ENCODE measurements at places on chromosomes 12 and 14.

DNA sequence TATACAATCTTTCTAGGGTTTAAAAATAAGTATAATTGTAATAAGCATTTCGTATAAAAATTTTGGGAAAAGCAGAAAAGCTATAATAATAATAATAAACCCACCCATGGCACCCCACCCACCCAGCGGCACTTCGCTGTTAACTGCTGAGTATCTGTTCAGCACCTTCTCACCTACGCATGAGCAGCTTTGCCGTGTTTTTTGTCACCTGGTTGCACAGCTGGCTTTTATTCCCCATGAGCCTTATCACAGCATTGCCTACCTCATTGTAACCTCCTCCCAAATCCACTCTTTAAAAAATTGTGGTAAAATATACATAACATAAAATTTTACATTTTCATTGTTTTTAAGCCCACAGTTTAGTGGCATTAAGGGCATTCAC, 34.7 kb downstream of the CYP46A1 start:
- no peak for DNase-seq

GRCh38 chr12:128305336-128305892, 38.4 kb downstream of the TMEM132C start:
- DNase-seq = no peak

DNA sequence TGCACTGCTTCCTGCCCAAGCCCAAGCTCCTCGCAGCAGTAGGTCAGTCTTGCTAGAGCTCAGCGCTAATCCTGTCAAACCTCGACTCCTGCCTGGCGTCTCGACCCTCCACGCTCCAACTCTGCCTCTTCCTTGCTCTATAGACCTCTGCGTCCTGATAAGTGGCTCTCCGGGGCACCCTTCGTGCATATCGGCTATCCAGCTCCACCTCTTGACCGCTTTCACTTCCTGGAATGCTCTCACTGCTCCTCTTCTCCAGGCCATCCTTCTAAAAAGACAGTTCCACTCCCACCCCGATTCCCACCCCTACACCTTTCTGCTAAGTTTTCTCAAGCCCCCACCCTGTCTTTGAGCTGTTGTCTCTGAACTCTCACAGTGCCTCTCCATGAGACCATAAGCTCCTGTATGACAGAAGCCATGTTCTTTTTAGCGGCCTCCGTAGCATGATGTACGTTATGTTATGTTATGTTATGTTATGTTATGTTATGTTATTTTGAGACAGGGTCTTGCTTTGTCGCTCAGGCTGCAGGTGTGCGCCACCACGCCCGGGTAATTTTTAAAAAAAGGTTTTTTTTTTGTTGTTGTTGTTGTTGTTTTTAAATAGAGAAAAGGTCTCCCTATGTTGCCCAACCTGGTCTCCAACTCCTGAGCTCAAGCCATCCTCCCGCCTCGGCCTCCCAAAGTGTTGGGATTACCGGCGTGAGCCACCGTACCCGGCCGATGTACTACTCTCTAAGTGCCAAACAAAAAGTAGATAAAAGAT, 601 bp downstream of the COX14 start:
- no peak for DNase-seq

DNA sequence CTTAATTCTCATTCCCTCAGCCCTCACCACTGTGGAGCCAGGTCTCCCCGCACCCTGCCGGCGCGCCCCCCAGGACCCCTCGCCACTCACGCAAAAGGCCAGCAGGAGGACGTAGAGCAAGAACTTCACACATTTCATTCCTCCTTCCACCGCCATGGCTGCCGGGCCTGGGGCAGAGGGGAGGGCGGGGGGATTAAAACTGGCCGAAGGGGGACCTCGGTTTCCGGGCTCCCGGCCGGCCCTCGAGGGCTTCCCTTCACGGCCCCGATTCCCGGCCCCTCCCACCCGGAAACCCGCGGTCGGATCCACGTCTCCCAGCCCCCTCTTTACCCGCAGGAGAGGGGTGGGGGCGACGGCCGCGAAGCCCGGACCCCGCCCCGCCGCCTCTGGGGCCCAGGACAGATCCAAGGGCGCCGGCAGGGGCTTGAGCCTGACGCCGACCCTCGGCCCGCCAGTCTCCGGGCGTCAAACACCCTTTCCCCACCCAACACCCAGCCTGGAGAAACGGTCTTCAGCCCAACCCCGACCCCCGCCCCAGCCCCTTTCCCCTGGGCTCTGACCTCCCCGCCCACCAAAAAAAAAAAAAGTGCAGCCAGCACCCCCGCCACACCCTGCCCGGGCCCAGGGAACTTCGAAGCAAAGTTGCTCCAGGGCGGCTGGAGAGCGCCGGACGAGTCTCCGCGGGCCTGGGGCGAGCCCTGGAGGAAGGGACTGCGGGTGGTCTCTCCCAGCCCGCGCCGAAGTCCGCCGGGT, 447 bp downstream of the CD63 start:
- DNase-seq = no peak

- no peak for DNase-seq
Measured at GRCh38 chr12:130645751-130646150, 70.3 kb downstream of the RIMBP2 start.

GRCh38 chr12:52004042-52004648, 2.6 kb upstream of the TAMALIN start:
- no peak for DNase-seq

GRCh38 chr12:107748472-107748871, 12.5 kb downstream of the PRDM4 start:
- no peak for DNase-seq

GRCh38 chr14:104019806-104020205, 65.7 kb upstream of the ASPG start:
- DNase-seq = no peak

GRCh38 chr12:76666290-76666835, 97.6 kb upstream of the ZDHHC17 start:
- no peak for DNase-seq

DNA sequence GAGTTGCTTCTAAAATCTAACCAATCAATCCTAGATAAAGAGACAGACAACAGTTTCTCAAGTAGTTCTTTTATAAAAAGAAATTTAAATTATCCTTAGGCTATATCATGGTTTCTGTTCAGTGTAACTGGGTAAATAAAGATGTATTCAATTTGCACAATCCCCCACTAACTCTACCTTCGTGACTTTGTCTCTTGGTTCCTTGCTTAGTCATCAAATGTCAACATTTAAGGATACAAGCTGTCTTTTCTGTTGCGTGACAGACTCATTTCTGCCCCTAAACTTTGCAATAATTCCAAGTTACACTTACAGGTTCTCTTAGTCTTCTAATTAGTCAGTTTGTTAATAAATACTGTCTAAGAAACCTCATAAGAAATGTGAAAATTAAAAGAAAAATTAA, 50.6 kb downstream of the SCAF11 start:
- no peak for DNase-seq

DNA sequence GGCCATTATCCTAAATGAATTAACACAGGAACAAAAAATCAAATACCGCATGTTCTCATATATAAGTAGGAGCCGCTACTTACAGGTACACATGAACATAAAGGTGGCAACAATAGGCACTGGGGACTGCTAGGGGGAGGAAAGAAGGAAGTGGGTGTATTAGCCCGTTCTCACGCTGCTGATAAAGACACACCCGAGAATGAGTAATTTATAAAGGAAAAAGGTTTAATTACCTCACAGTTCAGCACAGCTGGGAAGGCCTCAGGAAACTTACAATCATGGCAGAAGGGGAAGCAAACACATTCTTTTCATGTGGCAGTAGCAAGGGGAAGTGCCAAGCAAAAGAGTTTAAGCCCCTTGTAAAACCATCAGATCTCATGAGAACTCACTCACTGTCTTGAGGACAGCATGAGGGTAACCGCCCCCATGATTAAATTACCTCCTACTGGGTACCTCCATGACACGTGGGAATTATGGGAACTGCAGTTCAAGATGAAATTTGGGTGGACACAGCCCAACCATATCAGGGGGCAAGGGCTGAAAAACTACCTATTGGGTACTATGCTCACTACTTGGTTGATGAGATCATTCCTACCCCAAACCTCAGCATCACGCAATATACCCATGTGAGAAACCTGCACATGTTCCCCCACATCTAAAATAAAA, 16.4 kb upstream of the MIA2 start:
- DNase-seq = no peak

- no peak for DNase-seq
Measured at GRCh38 chr12:69993433-69993832, 168.4 kb downstream of the MYRFL start.

DNA sequence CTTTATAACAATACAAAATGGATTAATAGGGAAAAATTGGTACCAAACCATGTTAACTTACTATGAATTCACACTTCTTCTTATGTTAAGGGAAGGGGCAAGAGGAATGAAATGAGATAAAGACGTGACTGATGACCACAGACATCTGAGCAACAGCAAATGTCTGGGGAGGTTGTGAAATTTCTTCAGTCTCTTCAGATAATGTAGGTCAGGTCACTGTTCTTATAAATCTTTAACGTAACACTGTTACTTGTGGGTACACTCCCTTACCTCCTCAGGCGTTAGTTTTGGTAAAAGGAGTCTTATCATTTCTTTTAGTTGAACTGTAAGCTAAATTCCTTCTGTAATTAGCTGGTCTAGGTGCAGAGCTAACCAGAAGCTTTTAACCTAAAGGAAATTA, 405.0 kb upstream of the LRFN5 start:
- no peak for DNase-seq

- no peak for DNase-seq
Measured at GRCh38 chr12:110822821-110823415, 23.9 kb upstream of the CCDC63 start.

GRCh38 chr12:120955232-120955631, 23.1 kb upstream of the HNF1A start:
- DNase-seq = no peak

- peak; percentile 59 for DNase-seq
Measured at GRCh38 chr14:50003213-50004021, 110.5 kb downstream of the ARF6 start.

- DNase-seq = no peak
Measured at GRCh38 chr12:75613981-75614380, 102.6 kb upstream of the KRR1 start.

GRCh38 chr12:12182703-12183365, 84.0 kb downstream of the LRP6 start:
- DNase-seq = no peak

- no peak for DNase-seq
Measured at GRCh38 chr12:100254876-100255275, 12.0 kb downstream of the DEPDC4 start.

- no peak for DNase-seq
Measured at GRCh38 chr12:91138337-91138920, 27.1 kb upstream of the LUM start.

DNA sequence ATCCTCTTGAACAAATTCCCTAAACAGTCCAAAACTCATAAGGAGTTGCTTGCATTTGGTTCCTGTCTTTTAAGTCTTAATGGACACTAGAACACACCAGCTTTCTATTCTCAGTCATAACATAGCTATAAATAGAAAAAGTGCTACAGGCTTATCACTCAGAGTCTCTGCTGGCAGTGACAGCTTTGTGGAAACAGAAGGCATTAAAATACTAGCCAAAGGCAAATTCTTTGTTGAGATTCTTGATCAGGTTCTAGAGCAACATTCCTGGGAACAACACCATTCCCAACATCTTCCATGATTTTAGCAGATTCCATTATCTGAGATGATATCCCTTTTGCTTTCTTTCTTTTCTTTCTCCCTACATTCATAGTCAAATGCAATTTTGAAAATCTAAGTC, 207.7 kb upstream of the PLEKHG7 start:
- no peak for DNase-seq

Measured in stimulated activated CD4-positive, alpha-beta T cell treated with anti-CD3 and anti-CD28 coated beads, TNF-alpha, amount 100 ng/mL, for 1 hour (primary cell).